ENCODE measurements at places on chromosomes 7 and 10. TPM values are rescaled to one million over a fixed set of nuclear protein-coding genes. Genes with fewer than 3 reads are reported as not detected.

- DNase-seq, result no peak
- H3K27ac ChIP-seq, result no peak overlapping the region
- no peaks in the 10 kb centered on the region for H3K36me3 ChIP-seq
- H3K4me1 ChIP-seq, result no peaks in the 10 kb centered on the region
- no peaks in the 10 kb centered on the region for H3K27me3 ChIP-seq
Measured at GRCh38 chr10:92405419-92405924, 114.5 kb downstream of the MARCHF5 start.

DNA sequence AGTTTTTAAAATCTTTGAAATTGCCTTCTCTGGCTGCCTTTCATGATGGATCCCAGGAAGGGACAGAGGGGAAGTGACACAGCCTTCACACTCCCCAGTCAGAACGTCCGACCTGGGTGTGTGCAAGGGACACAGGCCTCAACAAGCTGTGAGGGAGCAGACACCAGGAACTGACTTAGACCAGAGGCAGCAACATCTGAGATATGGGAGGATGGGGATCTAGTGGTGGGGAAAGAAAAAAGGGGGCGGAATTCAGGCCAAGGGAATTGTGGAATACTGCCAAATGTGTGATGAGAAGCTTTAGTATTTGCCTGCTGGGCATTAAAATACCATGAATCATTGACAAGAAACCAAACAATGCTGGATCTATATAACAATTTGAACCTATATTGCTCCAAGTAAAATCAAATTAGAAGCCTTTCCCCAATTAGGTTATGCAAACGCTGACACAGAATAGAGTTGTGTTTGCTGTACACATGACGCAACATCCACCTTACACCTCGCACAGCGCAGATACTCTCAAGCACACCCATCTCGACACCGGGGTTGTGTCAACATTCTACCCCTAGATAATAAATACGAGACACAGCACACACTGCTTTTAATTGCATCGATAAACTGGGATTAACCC is 17.2 kb upstream of the MNX1 start:
- no peak overlapping the region for H3K4me3 ChIP-seq
- H3K27ac ChIP-seq, result no peak overlapping the region
- DNase-seq, result no peak

GRCh38 chr10:122302315-122302714 is 31.2 kb downstream of the BTBD16 start:
- no peaks in the 10 kb centered on the region for H3K27me3 ChIP-seq
- no peak overlapping the region for H3K4me3 ChIP-seq
- H3K36me3 ChIP-seq, result no peaks in the 10 kb centered on the region

The CREB3L2 gene
- total RNA-seq, result 49.8 TPM

The SH2B2 gene
- 11.8 TPM for total RNA-seq

The UTF1 gene
- total RNA-seq, result not detected

The WEE2 gene
- not detected for total RNA-seq
